ENCODE measurements at places on chromosomes 6 and 20.

- no peak for DNase-seq
These were observed 21.6 kb downstream of the MGME1 start for GRCh38 chr20:17990278-17990972.

DNA sequence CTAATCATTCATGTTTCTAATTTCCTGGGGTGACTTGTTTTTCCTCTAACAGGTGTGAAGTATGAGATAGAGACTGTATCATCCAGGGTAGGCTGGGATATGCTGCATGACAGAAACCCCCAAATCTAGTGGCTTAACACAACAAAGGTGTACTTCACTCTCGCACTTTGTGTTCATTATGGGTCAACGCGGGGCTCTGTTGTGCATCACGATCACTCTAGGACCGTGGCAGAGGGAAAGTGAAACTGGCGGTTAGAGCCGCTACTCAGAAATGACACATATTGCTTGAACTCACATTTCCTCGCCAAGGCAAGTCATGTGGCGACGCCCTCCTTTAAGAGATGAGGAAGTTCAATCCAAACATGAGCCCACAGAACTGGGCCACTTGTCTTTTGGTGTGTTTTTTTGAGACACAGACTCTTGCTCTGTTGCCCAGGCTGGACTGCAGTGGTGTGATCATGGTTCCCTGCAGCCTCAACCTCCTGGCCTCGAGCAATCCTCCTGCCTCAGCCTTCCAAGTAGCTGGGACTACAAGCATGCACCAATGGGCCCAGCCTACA, 41.3 kb downstream of the PCNA start:
- peak; percentile 75 for DNase-seq

- DNase-seq: no peak
These were observed 96.7 kb downstream of the OGFRL1 start for GRCh38 chr6:71385111-71385822.

- DNase-seq: no peak
These were observed 69.2 kb downstream of the PCSK2 start for GRCh38 chr20:17295991-17296390.

DNA sequence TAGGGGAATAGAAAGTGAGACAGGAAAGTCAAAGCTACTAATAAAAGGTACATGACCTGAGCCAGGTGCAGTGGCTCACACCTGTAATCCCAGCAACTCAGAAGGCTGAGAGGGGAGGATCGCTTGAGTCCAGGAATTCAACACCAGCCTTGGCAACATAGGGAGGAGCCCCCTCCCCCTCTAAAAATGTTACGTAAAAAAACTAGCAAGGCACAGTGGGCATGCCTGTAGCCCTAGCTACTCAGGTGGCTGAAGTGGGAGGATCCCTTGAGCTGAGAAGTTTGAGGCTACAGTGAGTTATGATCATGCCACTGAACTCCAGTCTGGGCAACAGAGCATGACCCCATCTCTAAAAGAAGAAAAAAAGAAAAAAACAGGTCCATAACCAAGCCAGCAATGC, 186.1 kb upstream of the RIN2 start:
- no peak for DNase-seq

- DNase-seq: no peak
These were observed 4.0 kb downstream of the QKI start for GRCh38 chr6:163418311-163419029.

DNA sequence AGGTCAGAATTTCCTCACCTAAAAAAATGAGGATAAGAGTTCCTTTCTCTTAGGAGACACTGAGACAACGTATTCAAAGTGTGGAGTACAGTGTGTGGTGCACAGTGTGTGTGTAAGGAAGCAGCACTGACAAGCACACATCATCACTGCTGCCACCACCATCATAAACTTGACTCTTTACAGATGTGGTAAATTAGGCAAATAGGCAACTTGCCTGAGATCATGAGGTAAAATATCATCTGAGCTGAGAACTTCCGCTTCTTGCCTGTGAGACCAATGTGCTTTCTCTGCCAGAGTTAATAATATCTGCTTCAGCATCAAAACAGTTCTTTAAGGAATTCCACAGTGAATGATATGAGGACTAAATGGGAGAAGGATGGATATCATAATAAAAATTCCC, 52.7 kb downstream of the LYRM4 start:
- no peak for DNase-seq

Measured in effector memory CD8-positive, alpha-beta T cell (primary cell).